ENCODE measurements at places on chromosomes 5 and 9.

DNA sequence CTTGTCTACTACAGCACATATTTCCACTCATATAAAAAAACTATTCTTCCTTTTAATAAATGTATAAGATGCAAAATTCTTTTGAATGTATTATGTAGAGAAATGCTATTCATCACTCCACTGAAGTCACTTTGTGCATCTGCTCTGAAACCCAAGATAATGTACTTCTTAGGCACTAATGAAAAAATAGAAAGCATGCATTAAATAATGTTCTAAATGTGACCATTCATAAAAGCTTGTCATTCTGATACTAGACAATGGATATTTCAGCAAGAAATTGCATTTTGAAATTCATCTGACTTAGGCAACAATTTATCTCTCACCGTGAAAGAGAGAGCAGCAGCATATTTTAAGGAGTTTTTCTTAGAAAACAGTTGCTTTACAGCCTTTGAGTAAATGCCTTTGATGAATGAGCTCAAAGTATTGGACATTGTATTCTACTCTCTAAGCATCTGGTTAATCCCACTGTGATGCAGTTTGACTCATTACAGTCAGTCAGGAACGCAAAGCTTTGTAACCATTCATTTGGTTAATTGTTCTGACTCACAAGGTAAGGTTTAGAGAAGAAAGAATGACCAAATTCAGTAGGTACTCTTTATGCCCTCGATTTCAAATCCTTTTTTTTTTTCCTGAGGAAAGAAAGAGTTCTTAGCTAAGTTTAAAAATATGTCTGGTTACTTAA is 2233.8 kb upstream of the C9orf72 start:
- no peak for DNase-seq

GRCh38 chr9:31314241-31314640 is 1070.2 kb upstream of the ACO1 start:
- no peak for DNase-seq

DNA sequence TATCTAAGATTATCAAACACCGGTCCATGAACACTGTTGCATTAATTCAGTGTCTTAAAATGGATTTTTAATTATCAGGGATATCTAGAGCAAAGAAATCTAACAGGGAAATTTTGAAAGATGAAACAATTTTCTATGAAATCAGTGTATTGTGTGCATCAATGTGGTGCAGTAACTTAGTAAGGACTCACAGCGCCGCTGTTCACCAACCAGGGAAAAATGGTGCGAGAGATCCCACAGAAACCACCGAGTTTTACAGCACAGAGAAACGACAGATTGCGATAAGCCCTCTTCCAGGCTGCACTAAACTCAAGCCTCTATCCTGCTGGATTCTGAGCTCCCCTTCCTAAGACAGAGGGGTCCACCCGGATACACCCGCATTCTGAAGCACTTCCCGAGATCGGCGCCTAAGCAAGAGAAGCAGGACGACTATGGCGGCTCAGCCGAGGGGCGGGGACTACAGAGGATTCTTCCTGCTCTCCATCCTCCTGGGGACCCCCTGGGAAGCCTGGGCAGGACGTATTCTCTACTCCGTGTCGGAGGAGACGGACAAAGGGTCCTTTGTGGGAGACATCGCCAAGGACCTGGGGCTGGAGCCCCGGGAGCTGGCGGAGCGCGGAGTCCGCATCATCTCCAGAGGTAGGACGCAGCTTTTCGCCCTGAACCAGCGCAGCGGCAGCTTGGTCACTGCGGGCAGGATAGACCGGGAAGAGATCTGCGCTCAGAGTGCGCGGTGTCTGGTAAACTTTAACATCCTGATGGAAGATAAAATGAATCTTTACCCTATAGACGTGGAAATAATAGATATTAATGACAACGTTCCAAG is at the start of gene PCDHGA7:
TSS of gene PCDHGA7 (plus strand) at position 274 of the 826 bp plus-strand sequence. CDS start at position 432, 158 bp downstream.
- DNase-seq, result peak; percentile 12

- no peak for DNase-seq
These were observed 213.7 kb downstream of the DRD1 start for GRCh38 chr5:175230299-175230698.

- no peak for DNase-seq
These were observed 407.4 kb downstream of the ENC1 start for GRCh38 chr5:74233091-74233490.

DNA sequence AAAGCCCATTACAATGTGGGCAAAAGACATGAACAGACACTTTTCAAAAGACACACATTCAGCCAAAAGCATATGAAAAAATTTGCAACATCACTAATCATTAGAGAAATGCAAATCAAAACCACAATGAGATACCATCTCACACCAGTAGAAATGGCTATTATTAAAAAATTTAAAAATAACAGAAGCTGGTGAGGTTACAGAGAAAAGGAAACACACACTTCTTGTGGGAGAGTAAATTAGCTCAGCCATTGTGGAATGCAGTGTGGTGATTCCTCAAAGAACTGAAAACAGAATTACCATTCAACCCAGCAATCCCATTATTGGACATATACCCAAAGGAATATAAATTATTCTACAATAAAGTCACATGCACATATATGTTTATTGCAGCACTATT is 585.2 kb upstream of the TUSC1 start:
- no peak for DNase-seq

DNA sequence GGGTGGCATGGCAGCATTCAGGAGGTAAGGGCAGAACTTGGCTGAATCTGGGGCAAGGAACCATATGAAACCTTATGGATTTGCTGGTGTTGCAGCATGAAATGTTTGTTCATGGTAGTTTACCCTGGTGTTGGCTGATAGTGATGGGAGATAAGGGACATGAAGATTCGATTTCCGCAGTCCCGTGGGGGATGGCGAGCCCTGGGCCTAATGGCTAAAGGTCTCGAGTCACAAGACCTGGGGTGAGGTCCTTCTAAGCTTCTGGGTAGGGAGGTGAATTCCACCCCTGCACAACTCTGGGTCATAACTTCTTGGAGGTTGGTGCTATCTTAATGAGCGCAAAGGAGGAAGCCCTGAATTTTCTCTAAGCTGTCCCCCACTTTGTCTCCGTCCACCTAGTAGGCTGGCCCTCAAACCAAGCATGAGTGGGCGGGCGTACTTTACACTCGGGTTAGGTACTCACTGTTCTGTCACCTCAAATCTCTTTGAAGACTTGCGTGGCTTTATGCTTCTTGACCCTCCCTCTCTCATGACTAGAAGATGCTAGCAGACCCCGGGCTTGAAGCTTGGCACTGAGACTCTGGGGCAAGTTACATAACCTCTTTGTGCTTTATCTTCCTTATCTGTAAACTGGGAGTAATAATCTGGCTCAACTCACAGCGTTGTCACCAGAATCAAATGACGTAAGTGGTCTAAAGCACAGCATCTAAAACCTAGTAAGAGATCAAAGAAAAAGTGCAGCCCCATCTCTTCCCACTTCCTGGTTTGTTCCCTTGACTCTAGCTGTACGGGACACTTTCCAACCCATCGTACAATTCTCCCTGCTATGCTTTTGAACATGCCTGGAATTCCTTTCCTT is 72.5 kb downstream of the BASP1 start:
- no peak for DNase-seq

GRCh38 chr5:179115307-179115706 is 55.1 kb downstream of the ZNF354C start:
- no peak for DNase-seq

DNA sequence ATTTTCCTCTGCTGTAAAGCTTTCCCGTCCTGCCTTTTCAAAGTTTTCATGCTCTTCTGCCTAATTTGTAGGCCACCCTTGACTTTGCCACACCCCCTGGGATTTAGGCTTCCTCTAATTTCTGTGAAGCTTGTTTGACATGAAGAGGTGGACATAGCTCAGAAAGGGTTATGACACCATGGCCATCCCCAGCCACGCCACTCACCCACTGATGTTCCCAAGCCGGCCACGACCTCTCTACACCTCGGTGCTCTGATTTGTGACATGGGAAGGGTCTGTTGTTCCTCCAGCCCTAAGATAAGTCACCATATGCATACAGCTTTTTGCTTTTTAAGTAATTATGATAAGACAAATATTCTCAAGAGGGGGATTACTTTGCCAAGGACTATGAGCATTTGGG is 139.5 kb downstream of the BARX1 start:
- no peak for DNase-seq

DNA sequence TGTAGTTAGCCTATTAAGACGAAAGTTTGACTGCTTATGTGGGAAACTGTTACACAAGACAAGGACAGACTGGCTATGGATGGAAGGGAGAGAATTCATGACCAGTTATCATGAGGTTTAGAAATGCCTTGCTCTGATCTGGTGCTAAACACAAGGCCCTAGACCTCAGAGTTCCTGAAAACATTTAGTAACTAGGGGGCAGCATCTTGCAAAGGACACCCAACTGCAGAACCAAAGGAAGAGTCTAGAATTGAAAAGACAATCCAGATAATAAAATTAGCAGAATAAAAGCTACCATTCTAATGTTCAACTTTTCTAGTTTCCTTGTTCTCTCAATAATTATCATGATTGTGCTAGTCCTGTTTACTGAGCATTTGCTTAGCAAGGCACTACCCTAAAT is 130.5 kb upstream of the GPR151 start:
- no peak for DNase-seq

- DNase-seq, result no peak
These were observed 350.0 kb upstream of the ISL1 start for GRCh38 chr5:51033215-51033614.

DNA sequence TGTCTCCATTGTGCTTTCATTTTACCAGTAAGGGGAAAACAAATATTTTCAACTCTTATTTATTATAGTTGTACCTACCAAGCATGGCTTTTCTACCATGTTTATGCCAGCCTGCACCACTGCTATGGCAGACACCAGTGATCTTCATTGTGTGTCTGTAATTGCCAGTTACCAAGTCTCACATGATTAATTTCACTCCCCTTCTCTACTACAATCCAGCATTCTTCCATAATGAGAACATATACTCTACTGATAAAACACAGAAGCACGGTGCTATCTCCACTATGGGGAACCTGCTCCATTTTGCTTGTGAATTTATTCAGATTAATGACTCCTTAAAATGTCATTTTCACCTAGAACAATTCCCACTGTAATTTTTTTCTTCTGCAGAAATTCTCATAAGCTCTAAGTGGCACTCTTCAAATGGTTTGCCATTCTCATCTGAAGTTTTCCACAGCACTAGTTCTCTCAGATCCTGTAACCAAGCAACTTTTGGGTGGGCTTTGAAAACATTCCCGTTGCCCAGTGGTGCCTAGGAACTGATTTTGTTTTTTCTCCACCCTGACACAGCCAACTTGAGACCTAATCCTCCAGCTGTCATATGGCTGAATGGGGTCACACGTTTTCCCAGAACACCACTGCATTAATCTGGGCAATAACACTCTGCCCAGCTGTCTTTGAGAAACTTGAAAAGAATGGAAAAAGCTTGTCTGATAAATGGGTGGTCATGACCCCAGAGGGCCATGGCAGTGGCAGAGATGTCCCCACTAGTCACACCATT is 222.7 kb upstream of the RASEF start:
- no peak for DNase-seq

DNA sequence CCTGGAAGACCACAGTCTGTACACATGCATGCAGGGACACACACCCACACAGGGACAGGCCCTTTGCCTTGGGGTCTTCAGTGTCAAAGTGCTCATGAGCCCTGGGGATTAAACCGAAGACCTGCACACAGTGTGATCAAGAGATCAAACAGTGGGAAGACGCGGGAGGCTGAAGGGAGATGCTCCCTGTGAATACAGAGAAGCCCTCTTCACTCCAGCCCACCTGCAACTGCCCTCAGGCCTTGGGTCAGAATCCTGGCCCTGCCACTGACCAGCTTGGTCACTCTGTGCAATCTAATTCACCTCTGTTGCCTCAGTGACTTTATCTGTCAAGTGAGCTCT is 2.9 kb downstream of the RALGDS start:
- DNase-seq, result no peak

DNA sequence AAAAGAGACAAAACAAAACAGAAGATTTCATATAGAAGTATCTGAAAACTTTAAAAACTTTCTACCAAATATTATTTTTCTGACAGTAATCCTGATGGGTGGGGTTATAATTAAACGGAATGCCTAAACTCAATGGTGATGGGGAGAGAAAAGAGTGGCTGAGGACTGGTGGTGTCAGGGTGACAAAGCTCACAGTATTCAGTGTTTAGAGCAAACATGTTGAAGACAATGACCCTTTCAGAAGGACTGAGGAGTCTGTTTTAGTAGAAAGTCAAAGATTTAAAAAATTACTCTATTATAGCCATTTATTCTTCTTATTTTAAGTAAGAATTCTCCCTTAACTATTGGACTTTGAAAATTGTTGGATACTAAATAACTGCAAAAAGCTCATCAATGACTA is 1144.0 kb downstream of the TAF11L14 start:
- DNase-seq, result no peak

DNA sequence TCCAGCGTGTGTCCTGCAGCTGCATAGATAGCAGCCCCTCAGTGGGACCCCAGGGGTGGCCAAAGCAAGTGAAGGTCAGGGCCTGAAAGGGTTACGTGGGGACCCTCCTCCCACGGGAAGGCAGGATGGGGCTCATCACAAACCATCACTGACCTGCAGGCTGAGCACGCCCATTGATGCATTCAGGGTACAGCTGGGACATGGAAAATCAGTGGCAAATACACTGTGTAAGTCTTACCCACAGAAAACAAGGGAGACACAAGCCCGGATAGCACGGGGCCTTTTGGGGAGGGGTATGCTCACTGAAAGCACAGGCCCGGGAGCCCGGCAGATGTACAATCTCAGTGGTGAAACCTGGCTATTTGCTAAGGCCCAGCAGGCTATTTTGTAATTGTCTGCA is 49.1 kb downstream of the SEMA4D start:
- no peak for DNase-seq

DNA sequence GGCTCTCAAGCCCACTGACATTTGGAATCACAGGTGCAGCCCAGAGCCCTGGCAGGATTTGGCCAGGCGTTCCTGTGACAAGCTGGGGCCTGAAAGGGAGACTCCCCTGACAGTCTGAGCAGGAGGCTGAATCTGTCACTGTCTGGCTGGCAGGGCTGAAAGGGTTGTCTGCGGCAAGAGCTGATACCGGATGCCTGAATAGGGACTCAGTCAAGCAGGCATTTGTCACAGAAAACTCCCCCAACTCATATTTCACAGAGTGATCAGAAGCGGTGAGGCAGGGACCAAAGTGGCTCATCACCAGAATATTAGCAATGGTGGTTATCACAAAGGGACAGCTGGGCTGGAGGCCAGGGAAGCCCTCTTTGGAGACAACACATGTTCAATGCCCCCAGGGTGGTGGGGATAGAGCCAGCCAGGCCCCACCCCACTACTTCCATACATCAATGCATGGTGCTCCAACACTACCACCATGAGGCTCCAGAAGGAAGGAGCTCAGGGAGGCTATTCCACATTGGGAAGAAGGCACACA is 295.5 kb downstream of the DTWD2 start:
- no peak for DNase-seq

DNA sequence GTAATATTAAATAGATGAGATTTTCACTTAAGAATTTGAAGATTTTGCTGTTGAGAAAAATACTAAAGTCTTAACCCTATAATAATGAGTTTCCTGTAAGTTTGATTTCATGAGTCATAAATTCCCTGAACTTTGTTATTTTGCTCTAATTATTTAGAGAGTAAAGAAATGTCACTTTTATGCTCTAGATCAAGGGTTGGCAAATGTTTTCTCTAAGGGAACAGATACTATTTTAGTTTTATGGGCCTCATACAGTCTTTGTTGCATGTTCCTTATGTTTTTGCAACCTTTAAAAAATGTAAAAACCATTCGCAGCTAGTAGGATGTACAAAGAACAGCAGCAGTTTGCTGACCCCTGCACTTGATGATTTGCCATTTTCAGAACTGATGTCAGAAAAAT is 480 bp upstream of the TXNDC8 start:
- DNase-seq, result no peak

GRCh38 chr5:133439859-133440258 is 172.5 kb downstream of the FSTL4 start:
- no peak for DNase-seq
